Fibroblast of lung (primary cell): ENCODE measurements at places on chromosomes 5 and 9. TPM values are rescaled to one million over a fixed set of nuclear protein-coding genes. Genes with fewer than 3 reads are reported as not detected.

DNA sequence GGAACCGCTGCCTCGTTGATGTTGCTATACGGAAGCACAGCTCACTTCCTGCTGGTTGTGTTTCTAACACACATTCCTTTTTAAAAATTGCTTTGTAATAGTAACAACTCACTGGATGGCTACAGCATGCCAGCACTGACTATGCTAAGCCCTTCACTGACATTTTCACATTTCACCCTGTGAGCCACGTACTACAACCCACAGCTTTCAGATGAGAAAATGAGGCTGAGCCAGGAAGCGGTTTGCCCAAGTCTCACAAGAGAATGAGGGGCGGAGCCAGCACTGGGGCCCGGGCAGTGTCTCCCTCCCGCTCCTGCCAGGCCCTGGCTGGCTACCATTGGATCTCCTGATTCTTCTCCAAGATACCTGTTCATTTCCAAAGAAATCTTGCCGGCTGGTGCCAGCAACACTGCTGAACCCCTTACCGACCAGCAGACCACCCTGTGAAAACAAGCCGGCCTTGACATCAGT lies 38.3 kb downstream of the FAM78A start:
- peak overlapping the region; percentile 52 for H3K27ac ChIP-seq
- peaks cover 6% of the 10 kb centered on the region for H3K36me3 ChIP-seq
- no peak overlapping the region for H3K4me3 ChIP-seq
- no peaks in the 10 kb centered on the region for H3K27me3 ChIP-seq
- peak; percentile 85 for DNase-seq
- H3K4me1 ChIP-seq = no peaks in the 10 kb centered on the region

- H3K36me3 ChIP-seq = no peaks in the 10 kb centered on the region
- H3K27ac ChIP-seq = no peak overlapping the region
- no peak for DNase-seq
- H3K4me1 ChIP-seq = peaks cover 3% of the 10 kb centered on the region
- H3K4me3 ChIP-seq = no peak overlapping the region
Measured at GRCh38 chr9:13860019-13860418, 453.9 kb downstream of the NFIB start.

C6 gene
- 0.26 TPM in 1 of 2 replicates, not detected in the other for total RNA-seq

TLE4 gene
- total RNA-seq = 9.8 and 13.5 TPM in 2 replicates

IL13 gene
- not detected in 2 replicates for total RNA-seq

DNA sequence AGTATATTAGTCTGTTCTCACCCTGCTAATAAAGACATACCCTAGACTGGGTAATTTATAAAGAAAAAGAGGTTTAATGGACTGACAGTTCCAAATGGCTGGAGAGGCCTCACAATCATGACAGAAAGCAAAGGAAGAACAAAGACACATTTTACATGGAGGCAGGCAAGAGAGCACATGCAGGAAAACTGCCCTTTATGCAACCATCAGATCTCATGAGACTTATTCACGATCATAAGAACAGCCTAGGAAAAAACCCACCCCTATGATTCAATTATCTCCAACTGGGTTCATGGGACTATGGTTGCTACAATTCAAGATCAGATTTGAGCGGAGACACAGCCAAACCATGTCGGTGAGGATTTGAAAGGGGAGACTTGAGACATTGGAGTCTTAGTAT lies 252.8 kb upstream of the PPP1R2B start:
- no peaks in the 10 kb centered on the region for H3K36me3 ChIP-seq
- H3K4me3 ChIP-seq = no peak overlapping the region
- no peak for DNase-seq
- H3K4me1 ChIP-seq = no peaks in the 10 kb centered on the region
- no peak overlapping the region for H3K27ac ChIP-seq

- no peak overlapping the region for H3K4me3 ChIP-seq
- DNase-seq = no peak
- H3K27me3 ChIP-seq = no peaks in the 10 kb centered on the region
- no peaks in the 10 kb centered on the region for H3K36me3 ChIP-seq
Measured at GRCh38 chr9:88071331-88071730, 66.9 kb downstream of the SPATA31C2 start.

DNA sequence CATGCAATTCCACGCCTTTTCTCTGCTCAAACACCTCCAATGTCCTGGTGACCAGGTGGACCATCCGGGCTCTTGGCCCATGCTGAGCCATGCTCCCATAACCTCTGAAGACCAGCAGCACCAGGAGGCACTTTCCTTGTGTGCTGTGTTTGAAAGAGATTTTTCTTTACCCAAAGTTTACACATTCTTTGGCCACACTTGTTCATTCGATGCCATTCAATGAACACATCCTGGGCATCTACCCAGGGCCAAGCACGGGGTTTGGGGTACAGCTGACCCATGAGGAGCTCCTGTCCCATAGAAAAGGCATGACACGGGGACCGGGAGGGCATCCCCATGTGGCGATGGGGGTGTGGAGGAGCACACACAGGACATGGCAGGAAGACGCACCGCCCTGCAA lies 77.1 kb upstream of the IRX1 start:
- no peaks in the 10 kb centered on the region for H3K4me1 ChIP-seq
- DNase-seq = no peak
- H3K4me3 ChIP-seq = no peak overlapping the region
- H3K27me3 ChIP-seq = no peaks in the 10 kb centered on the region
- H3K27ac ChIP-seq = no peak overlapping the region
- no peaks in the 10 kb centered on the region for H3K36me3 ChIP-seq

DNA sequence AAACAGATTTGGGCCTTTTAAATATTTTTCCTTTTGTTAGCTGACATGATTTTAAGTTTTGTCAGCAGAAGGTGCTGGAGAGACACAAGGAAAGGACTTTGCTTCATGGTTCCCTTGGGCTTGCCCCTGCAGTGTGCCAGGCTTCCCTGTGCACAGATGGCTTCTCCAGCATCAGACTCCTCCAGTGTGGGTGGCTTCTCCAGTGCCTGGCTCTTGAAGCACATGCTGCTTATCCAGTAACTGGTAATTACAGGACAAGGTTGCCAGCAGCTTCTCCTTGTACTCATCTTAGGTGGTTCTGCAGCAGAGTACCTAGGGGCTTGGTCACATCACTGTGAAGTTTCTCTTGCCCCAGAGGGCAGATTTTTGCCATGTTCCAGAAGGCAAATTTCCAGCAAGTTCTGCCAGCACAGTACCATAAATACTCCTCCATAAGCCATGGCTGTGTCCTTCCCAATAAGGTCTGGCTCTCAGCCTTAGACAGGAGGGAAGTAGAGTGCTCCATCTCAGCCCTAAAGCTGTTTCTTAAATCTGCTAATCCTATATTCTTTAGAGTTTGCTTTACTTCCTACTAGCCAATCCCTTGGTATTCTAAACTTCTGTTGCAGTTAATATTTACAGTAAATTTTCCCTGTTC lies 62.4 kb downstream of the PJA2 start:
- H3K4me1 ChIP-seq = no peaks in the 10 kb centered on the region
- no peaks in the 10 kb centered on the region for H3K27me3 ChIP-seq
- H3K27ac ChIP-seq = no peak overlapping the region
- peaks cover 4% of the 10 kb centered on the region for H3K36me3 ChIP-seq
- DNase-seq = no peak

DNA sequence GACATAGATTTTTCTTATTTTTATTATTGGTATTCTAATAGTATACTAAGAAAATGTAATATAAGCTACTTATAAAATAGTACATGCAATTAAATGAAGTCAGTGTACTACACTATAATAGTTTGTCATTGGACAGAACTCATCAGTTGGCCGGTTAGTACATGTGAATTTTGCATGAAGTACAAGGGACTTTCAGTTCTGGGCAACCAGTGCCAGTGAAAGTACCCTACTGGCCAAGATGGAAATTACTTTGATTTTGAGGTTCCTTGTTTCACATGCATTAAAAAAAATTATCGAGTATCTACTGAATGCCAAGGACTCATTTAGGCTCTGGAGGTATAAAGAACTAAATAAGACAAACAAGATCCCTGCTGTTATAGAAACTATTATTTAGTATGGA lies 213.4 kb upstream of the ELL2 start:
- no peak overlapping the region for H3K27ac ChIP-seq
- peaks cover 3% of the 10 kb centered on the region for H3K4me1 ChIP-seq
- no peaks in the 10 kb centered on the region for H3K36me3 ChIP-seq
- H3K4me3 ChIP-seq = no peak overlapping the region

DNA sequence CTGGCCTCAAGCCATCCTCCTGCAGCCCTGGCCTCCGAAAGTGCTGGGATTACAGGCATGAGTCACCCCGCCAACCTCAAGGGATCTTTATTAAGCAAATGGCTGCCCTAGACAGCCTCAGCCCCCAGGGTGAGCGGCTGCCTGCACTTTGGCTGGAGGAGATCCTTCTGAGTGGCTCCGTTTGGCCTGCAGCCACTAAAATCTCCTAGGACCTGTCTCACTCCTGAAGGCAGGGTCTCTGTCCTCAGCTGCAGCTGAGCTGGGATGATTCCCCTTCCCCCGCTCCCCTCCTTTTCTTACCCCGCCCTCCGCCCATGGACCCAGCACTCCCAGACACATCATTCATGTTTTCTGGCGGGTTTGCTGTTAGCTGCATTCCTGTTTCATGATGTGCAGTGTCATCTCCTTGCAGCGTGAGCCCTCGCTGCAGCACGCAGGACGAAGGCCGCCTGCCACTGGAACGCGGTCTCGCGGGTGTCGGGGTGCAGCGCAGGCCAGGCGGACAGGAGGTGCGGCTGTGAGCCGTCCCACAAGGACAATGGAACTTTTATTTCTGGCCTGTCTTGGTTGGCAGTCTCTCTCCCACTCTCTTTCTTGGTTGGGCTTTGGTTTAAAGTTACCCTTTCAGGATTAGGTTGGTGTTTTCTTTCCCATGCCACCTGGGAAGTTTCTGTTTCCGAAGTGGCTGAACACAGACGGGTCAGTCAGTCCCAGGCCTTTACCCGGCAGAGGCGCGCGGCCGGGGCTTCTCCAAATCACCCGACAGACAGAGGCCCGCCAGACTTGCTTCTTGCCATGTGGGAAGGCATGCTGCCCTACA lies 137.1 kb downstream of the FOXD1 start:
- H3K27me3 ChIP-seq = no peaks in the 10 kb centered on the region
- H3K4me1 ChIP-seq = peaks cover 14% of the 10 kb centered on the region

- no peaks in the 10 kb centered on the region for H3K36me3 ChIP-seq
- H3K27me3 ChIP-seq = peaks cover 7% of the 10 kb centered on the region
- no peak overlapping the region for H3K4me3 ChIP-seq
Measured at GRCh38 chr5:139705655-139706587, 57.8 kb downstream of the CXXC5 start.

GRCh38 chr9:133103183-133103986 lies 17.7 kb downstream of the RALGDS start:
- DNase-seq = peak; percentile 10
- no peak overlapping the region for H3K27ac ChIP-seq
- no peak overlapping the region for H3K4me3 ChIP-seq
- H3K4me1 ChIP-seq = no peaks in the 10 kb centered on the region

GRCh38 chr5:141695627-141696215 lies 13.7 kb upstream of the ARAP3 start:
- H3K4me1 ChIP-seq = no peaks in the 10 kb centered on the region
- H3K27ac ChIP-seq = no peak overlapping the region
- DNase-seq = no peak
- peaks cover 43% of the 10 kb centered on the region for H3K27me3 ChIP-seq
- no peak overlapping the region for H3K4me3 ChIP-seq
